ENCODE measurements at places on chromosomes 4 and X. TPM values are rescaled to one million over a fixed set of nuclear protein-coding genes. Genes with fewer than 3 reads are reported as not detected.

DNA sequence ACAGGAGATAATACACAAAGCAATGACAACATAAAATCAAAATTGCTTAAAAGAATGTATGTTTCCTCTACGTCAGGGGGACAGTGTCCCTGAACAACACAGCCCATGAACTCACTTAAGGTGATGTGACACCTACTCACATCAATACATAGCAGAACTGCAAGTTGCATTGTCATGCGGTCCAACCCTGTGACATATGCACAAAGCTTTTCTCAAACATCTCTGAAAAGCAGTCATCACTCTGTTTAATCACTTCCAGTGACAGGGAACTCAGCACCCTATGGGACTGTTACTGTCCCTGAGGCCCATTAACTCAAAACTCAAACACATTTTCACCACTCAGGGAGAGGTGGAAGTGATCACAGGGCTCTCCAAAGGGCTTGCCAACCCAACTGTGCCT lies 2.4 kb downstream of the STX18 start:
- no peak for DNase-seq

- DNase-seq: no peak
These were observed 6.6 kb upstream of the AVPR2 start for GRCh38 chrX:153897899-153898298.

DNA sequence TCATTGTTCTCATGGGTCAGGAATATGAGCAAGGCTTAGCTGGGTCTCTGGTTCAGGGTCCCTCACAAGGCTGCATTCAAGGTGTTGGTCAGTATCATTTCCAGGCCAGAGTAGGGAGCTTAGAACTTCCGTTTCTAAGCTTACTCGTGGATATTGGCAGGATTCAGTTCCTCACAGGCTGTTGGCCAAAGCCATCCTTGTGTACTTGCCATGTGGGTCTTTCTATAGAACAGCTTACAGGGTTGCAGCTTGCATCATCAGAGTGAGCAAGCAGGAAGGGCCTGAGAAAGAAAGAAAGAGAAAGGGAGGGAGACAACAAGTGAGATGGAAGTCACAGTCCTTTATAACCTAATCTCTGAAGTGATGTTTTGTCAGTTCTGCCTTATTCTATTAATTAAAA lies 5.1 kb upstream of the LIMCH1 start:
- DNase-seq: no peak

MGAT4D gene
- not detected for total RNA-seq

GAGE12G gene
- not detected for total RNA-seq

Measured in mucosa of gallbladder (tissue), 1 donor.